Stimulated activated CD8-positive, alpha-beta memory T cell treated with anti-CD3 and anti-CD28 coated beads, Interleukin-7, amount 100 ng/mL, for 24 hours (primary cell): ENCODE measurements at places on chromosomes 4 and X.

DNA sequence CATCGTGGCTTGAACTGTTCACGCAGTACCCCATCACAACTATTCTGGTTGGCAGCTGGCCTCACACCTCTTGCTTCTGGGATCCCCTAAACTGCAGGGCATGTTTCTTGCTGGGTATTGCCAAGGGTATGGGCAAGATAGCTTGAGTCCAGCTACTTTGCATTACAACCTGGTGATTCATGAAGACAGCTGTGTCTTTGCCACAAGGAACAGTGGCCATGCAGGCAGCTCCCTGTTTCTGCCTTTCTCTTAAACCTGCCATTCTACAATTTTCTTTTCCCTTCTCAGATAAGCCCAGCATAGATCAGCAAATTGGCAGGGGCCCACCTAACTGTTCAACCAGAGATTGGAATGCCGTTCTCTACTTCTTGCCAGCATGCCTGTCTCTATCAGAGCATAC lies 42.8 kb downstream of the TENM3 start:
- DNase-seq = no peak

DNA sequence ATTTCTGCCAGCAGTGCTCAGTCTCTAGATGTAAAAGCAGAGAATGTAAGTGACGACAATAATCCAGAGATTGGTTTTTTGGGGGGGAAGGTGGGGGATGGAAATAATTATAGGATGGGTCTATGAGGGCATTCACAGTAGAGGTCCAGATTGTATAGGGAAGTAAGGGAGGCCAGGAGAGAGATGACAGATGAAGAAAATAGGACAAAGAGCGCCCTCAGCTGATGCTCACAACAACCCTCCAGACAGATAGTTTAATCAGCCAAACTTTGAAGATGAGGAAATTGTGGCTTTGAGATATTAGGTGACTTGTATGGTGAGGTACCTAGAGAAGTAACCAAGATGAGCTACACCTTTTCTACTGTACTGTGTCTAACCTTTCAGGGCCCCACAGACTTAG lies 137.9 kb downstream of the MAGEB17 start:
- DNase-seq = no peak

DNA sequence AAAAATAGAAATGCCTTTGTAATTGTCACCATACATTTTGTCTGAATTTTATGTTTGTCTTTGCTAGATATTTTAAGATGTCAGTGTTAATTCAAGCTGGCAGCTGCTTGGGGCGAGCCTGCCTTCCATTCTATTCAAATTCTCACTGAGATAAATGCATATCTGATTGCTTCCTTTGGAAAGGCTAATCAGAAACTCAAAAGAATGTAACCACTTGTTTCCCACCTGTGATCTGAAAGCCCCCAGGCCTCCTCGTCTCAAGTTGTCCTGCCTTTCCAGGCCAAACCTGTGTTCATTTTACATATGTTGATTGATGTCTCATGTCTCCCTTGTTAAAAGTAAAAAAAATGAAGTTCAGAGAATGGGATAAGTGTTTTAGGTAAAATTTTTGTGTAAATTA lies 318.7 kb upstream of the TECRL start:
- no peak for DNase-seq

- no peak for DNase-seq
Observed at GRCh38 chr4:95250544-95251137, 298.1 kb downstream of the UNC5C start.

- DNase-seq = no peak
Observed at GRCh38 chrX:49003696-49004095, 1.6 kb upstream of the GRIPAP1 start.

DNA sequence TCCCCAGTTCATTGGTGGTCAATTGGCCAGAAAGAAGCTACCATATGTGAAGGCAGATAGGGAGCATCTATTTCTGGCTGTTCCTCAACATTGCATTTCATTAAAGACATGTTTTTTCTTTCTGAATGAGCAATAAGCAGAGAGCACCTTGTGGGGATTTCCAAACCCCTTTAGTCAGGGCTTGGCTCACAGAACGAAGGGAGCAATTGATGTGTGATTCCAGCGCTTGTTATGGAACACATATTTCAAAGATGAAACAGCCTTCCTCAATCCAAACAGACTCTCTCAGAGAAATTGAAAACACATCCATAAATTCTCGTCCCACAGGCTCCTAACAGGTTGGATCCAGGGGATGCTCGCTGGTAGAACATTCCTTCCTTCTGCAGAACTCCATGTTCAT lies 84.1 kb downstream of the CLCN4 start:
- DNase-seq = no peak

DNA sequence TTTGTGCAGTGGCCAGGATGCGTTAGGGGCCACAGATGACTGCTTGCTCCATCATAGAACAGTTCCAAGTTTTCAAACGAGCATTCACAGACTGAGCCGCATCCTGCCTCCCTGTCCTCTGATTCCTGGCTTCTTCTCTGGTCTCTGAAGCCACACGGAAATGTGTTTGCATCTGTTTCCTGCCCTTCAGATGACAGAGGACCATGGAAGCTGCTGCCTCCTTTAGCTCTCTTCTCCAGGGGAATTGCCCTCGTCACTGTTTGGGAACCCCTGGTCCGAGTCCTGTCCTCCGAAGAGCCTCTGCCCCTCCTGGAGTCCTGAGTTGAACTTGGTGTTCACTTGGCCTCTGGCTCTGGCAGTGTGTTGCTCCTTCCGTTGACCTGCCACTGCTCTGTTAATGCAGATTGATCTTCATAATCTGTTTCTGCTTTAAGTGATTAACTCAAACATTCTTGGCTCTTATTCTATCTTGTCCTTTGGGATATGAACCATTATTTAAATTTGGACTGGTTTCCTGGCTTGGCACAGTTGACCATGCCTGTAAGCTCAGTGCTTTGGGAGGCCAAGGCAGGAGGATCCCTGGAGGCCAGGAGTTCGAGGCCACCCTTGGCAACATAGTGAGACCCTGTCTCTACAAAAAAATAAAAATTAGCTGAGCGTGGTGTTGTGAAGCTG lies 96.0 kb downstream of the PTTG2 start:
- DNase-seq = no peak

GRCh38 chr4:128298852-128299251 lies 11.2 kb upstream of the PGRMC2 start:
- DNase-seq = no peak

GRCh38 chr4:48024522-48024921 lies 8.0 kb downstream of the NIPAL1 start:
- DNase-seq = no peak

DNA sequence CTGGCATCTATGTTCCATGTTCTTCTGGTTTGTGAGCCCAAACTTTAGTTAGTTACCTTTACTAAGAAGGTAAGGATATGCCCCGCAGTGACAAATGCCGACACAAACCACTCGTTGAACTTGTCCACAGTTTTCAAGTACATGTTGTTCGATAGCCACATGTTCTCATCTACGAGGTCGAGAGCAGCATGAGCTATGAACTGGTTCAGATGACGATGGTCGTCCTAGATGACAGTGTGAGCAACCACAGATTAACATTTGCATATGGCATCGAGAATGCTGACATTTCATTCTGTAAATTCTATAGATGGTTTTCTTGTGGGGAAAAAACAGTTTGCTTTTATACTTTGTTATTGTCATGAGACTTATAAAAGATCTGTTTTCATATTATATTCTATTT lies 18.0 kb downstream of the TRAPPC2 start:
- no peak for DNase-seq

GRCh38 chrX:100395781-100396180 lies 14.3 kb downstream of the PCDH19 start:
- DNase-seq = no peak

DNA sequence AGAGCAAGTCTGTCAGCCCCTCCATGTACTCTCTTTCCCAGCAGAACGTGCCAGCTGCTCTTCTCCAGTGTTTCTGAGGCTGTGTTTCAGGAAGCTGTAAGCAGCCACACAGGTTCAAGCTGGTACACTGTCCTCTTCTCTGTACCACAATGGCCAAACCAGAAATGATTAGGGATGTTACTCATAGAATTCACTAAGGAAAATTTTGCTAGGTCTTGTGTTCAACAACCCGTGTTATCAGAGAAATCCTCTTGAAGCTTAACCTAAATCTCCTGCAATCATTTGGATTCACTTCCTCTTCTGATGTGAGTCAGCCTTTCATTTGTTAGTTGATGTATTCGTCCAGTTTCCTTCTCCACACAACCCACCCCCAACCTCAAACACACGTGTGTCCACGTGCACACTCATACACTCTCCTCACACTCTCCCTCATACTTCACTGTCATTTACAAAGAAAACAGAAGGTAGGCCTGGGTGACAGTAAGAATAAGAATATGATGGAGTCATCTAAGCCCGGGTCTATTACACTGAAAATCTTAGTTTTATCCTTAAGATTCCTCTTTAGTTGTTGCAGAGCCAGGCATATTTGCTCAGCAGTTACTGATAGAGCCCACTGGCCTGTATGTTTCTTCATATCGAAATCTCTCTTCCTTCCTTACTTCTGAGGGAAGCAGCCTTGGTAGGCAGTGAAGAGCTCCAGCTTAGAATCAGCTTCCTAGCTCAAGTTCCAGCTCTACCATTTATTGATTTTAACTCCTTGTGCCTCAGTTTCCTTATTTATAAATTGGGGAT lies 63.4 kb downstream of the DCUN1D4 start:
- no peak for DNase-seq

- no peak for DNase-seq
Observed at GRCh38 chr4:3514221-3514780, 17.9 kb downstream of the LRPAP1 start.
